Metanephros (tissue), 2 donors: ENCODE measurements at places on chromosomes 7 and 10. TPM values are rescaled to one million over a fixed set of nuclear protein-coding genes. Genes with fewer than 3 reads are reported as not detected.

The SFRP5 gene
- 0.58 TPM for total RNA-seq

The ATOH7 gene
- total RNA-seq: 1.5 TPM

The IDI2 gene
- total RNA-seq: not detected

The SLC16A12 gene
- total RNA-seq: 22.7 TPM

The PDCD4 gene
- total RNA-seq: 71.0 TPM

The TEX47 gene
- not detected for total RNA-seq

The CCL26 gene
- not detected for total RNA-seq

The UNCX gene
- total RNA-seq: 7.5 TPM

The PDE6C gene
- total RNA-seq: not detected

The ARHGEF35 gene
- 7.7 TPM for total RNA-seq

The AGMO gene
- total RNA-seq: 0.93 TPM

The EPHB4 gene
- total RNA-seq: 91.7 TPM

The SKIDA1 gene
- 7.5 TPM for total RNA-seq

The GPR15LG gene
- total RNA-seq: 0.64 TPM

The PRSS37 gene
- not detected for total RNA-seq

The GSDME gene
- 12.0 TPM for total RNA-seq
